ENCODE measurements at places on chromosomes 3 and 15. TPM values are rescaled to one million over a fixed set of nuclear protein-coding genes. Genes with fewer than 3 reads are reported as not detected.

GRCh38 chr3:119240101-119240590 lies 532 bp downstream of the B4GALT4 start:
- DNase-seq: no peak

- no peak for DNase-seq
Observed at GRCh38 chr3:41683666-41684350, 278.1 kb downstream of the ULK4 start.

- DNase-seq: no peak
Observed at GRCh38 chr3:107988460-107989175, 102.2 kb downstream of the CD47 start.

GRCh38 chr3:81816473-81817250 lies 55.2 kb upstream of the GBE1 start:
- DNase-seq: no peak

DNA sequence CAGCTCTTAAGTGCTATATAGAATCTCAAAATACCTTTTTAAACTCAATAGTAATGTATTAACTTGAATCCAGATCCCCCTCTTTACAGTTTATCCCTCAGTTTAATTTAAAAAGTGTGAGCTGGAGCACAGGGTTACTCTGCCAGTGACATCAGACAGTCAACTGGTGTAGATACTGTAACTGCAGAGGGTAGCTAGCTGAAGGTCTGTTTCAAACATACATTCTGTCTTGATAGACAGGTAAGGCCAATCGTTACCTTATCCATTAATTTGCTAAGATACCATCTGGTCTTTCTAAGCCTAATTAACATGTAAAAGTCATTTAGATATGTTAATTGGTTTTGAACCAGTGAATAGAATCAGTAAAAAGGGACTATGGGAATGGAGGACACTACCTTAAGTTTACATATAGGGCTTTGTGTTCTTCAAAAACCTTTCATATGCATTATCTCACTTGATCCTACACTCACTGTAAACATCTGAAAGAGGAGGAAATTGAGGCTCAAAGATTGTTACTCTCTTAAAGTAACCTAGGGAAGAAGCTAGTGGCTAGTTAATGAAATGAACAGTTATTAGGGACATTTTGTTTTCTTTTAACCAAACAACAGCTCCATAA lies 59.5 kb upstream of the TSPAN3 start:
- no peak for DNase-seq

- DNase-seq: no peak
Observed at GRCh38 chr3:182925330-182925943, 54.9 kb downstream of the DCUN1D1 start.

DNA sequence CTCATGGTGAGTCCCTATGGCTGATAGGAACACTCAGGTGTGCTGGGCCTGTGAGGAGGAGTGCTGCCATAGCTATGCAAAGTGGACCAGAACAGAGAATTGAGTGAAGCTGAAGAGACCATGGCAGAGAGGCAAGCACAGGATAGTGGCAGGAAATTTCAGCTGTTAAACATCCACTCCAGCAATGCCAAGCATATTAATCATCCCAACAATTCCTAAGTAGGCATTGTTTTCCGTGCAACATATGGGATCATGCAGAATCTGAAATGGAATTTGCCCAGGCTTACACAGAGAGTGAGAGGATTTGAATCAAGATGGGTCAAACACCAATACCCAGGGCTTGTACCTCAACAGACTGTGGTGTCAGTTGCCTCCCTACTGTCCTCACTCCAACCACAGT lies 582.6 kb upstream of the UBE2E2 start:
- no peak for DNase-seq

DNA sequence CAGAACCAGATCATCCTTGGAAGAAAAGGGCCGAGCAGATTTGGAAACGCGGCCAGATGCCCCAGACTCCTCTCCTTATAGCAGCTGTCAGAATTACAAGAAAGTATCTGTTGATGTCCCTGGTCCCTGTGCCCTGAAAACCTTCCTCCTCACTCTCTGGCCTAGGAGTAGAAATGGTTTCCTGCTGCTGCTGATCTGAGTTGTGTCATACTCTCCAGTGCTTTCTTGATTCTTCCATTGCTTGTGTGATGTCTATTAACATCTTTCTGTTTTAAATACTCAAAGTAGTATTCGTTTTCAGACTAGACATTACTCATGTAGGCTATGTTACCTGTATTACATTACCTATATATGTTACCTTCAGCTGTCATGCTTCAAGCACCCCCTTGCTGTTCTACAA lies 26.8 kb upstream of the HERC1 start:
- no peak for DNase-seq

GRCh38 chr3:169342652-169343505 lies 320.6 kb downstream of the MECOM start:
- no peak for DNase-seq

- DNase-seq: no peak
Observed at GRCh38 chr3:197253238-197253947, 45.0 kb downstream of the DLG1 start.

GRCh38 chr3:188949996-188950395 lies 221.8 kb upstream of the TPRG1 start:
- DNase-seq: no peak

DNA sequence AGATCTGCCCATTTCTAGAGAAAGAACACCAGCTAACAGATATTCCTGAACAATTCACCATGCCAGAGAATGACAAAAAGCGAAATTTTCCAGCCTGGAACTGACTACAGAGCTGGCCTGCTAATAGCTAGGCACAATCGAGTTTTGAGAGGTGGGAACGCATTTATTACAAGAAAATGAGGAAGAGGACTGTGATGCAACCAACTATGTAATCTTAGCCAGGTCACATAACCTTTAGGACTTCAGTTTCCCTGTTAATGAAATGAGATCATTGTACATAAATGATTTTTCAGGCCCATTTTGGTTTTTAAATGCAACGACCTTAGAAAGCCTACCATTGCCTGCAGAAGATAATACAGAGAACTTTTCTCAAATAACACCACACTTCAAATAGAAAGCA lies 72.1 kb upstream of the SETMAR start:
- no peak for DNase-seq

DNA sequence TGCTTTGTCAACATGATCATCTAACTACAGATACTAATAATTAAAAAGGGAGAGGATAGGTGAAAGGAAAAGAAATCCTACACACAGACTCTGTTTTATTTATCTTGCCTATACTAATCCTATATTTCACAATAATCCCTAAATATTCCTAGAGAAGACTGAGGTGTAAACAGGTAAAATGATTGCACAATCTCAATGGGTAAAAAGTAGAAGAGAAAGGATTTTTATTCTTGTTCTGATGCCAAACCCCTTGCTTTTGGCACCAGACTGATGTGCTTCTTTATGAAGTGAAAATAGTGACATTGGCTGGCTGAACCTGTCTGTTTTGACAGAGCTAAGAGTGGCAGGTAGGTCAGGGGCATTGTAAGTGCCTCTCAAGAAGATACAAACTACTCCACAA lies 101.9 kb upstream of the ZPLD1 start:
- no peak for DNase-seq

GRCh38 chr15:35246451-35246850 lies 161.4 kb upstream of the NANOGP8 start:
- no peak for DNase-seq

- DNase-seq: no peak
Observed at GRCh38 chr15:32746116-32746857, 28.5 kb downstream of the GREM1 start.

DNA sequence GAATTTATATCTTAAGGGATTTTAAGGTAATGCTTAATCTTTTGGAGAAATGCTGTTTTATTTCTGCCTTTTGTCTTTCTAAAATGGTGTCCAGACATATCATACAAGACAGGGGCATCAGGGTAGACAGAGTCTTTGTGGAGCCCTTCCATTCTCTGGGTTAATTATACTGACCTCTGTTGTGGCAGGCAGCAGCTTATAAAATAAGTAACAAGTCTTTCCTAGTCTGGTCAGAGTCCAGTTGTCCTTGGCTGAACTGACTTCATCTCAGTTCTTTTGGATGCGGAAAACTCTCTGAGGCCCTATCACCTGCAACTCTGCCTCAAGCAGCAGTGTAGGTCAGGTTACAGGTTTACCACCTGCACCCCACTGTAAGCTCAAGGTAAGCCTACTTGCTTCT lies 19.2 kb downstream of the MYNN start:
- DNase-seq: no peak

GRCh38 chr3:129313665-129314385 lies 35.2 kb downstream of the HMCES start:
- no peak for DNase-seq

GRCh38 chr15:65887565-65887964 lies 18.3 kb downstream of the RAB11A start:
- DNase-seq: no peak

- DNase-seq: peak; percentile 61
Observed at GRCh38 chr15:90479656-90480055, 50.1 kb upstream of the CRTC3 start.

DNA sequence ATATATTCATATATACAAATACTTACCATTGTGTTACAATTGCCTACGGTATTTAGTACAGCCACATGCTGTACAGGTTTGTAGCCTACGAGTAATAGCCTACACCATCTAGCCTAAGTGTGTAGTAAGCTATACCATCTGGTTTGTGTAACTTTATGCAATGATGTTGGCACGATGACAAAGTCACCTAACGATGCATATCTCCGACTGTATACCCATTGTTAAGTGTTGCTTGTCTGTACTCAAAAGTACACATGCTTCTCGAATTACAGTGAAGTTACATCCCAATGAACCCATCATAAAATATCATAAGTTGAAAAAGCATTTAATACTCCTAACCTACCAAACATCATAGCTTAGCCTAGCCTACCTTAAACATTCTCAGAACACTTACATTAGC lies 327.1 kb downstream of the KBTBD8 start:
- DNase-seq: no peak

DNA sequence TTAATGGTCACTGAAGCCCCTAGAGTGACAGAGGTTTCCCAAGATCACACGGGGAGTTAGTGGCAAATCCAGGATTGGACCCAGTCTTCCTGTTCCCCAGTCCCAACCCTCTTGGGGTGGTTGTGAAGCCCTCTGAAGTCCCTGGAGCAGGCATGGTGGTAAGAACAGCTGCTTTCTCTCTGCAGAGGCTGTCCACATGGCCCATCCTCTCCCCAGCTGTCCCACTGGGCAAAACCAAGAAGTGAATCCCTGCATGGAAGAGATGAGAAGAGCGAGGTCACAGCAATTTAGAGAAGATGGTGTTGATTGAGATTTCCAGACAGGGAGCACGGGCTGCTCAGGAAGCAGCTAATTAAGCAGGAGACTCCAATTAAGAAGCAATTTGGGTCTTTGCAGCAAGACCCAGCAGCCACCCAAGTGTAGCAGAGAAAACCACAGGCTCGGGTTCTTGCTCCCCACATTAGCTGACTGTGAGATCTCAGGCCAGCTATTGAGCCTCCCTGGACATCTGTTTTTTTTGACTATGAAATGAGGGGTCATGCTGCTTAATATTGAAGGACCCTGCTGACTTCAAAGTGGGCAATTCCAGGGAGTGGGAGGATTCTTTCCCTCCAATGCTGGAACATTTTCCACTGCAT lies 14.8 kb upstream of the HDAC11 start:
- DNase-seq: no peak

- no peak for DNase-seq
Observed at GRCh38 chr3:22990291-22991200, 212.6 kb upstream of the UBE2E2 start.

GRCh38 chr3:55564726-55565125 lies 77.6 kb upstream of the WNT5A start:
- no peak for DNase-seq

The CTDSPL2 gene
- 58.3 TPM for total RNA-seq

The KBTBD13 gene
- total RNA-seq: 0.18 TPM

The IGF2BP2 gene
- total RNA-seq: 5.5 TPM

The MITF gene
- total RNA-seq: 28.0 TPM

The HRH1 gene
- total RNA-seq: 10.5 TPM

The GUCA1C gene
- total RNA-seq: not detected

The TTLL3 gene
- total RNA-seq: 98.3 TPM

The ACP3 gene
- total RNA-seq: 5.0 TPM

The FAM174B gene
- 208 TPM for total RNA-seq

The IMPDH2 gene
- total RNA-seq: 268 TPM

The LRRN1 gene
- total RNA-seq: 4.7 TPM
